CD14-positive monocyte (primary cell): ENCODE measurements at places on chromosomes 6 and 20.
A peak's percentile ranks its signal among the peaks of the same experiment; 100 is the strongest.

DNA sequence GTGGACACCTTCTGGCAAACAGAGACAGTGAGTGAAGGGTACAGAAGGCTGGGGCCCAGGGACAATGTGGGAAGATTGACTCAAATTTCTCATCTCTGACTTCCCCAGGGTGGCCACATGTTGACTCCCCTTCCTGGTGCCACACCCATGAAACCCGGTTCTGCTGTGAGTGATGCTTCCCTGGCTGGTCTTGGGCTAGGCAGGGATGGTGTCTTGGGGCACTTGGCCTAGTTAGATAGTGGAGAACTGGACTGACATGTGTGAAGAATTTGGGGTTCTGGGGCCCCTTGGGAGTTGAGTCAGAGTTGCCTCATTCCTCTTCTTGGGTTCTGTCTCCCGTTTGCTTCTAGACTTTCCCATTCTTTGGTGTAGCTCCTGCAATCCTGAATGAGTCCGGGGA lies 34.2 kb downstream of the GSS start:
- DNase-seq = no peak

GRCh38 chr20:3755814-3756480 lies 11.6 kb downstream of the ADISSP start:
- DNase-seq = no peak

DNA sequence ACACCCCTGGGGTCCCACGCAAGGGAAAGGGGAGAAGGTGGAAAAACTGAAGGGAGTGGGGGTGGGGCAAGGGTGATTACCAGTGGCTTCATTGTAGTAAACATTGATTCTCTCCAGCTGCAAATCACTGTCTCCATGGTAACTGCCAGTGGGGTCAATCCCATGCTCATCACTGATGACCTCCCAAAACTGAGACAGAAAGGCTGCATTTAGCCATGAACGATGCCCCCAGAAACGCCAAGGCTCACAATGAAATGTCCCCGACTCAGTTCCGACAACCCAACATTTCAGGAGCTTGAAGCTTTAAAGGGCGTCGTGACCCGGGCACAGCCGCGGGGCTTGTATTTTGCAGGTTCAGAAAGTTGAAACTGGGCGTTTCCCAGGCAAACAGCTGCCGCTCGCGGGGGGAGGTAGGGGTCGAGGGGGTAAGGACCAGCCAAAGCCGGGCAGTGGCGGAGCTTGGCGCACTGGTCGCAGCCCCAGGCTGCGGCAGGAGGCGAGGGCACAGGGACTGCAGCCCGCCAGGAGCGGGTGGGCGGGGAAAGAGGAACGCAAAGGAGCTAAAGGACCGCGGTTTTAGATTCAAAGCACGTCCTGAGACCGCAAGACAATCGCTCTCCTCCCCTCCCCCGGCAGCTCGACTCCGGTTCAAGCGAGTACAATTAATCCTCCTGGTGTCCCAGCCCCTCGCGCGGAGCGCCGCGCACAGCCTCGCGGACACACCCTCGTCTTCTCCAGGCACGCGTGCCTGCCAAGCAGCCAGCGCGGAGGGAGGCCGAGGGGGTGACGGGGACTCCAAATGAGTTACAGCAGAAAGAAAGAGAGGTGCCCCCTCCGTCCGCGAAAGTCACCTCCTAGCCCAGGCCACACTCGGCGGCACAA lies 731 bp downstream of the TUBB2B start:
- no peak for DNase-seq

GRCh38 chr6:53584726-53585125 lies 39.8 kb upstream of the GCLC start:
- DNase-seq = peak; percentile 18

DNA sequence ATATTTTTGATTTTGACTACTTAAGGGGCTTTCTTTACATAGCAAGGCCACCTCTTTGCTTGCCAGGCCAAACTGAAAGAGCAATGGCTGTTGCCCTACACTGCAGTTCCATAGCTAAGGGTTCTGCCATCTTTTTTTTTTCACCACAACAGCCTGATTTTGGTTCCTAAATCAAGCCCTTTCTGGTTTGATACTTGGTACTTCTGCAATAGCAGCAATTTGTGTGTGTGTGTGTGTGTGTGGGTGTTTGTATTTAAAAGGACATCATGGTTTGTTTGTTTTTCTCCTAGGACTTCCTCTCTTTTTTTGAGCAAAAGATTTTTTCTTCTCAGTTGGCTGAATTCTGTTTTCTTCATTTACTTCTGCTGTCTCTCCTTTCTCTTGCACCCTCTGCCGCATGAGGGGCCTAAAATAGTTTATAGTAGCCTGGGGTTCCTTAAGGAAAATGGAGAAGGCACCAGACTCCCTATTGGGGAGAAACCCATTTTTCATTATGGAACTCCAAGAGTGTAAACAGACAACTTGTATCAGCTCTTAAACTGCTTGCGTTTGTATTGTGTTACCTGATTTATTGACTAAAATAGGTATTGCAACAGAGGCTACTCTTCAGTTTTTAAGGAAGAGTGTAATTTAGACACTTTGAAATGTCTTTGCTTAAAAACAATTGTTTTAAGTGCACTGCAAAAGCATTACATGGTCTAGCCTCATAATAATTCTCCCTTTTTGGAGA lies 12.2 kb upstream of the GCLC start:
- DNase-seq = no peak

GRCh38 chr6:41935685-41936072 lies 5.9 kb downstream of the CCND3 start:
- no peak for DNase-seq

DNA sequence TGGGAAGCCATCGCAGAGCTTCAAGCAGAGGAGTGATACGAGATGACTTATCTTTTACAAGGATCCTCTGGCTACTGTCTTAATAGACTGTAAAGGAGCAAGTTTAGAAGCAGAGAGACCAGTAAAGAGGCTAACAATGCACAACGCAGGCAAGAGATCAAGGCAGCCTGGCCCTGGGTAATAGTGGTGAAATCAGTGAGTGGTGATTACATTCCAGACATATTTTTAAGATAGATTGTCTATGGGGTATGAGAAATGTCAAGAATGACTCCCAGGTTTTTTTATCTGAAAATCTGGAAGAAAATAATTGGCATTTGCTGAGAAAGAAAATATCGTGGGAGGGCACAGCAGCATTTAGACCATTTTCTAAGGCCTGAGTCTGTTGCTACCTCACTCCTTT lies 213.6 kb upstream of the HTR1E start:
- DNase-seq = no peak

- no peak for DNase-seq
Observed at GRCh38 chr6:48141975-48142374, 31.0 kb upstream of the PTCHD4 start.

GRCh38 chr20:45987108-45987780 lies 15.2 kb upstream of the ZNF335 start:
- peak; percentile 81 for DNase-seq

GRCh38 chr20:15476186-15476585 lies 1097.1 kb downstream of the KIF16B start:
- DNase-seq = no peak

DNA sequence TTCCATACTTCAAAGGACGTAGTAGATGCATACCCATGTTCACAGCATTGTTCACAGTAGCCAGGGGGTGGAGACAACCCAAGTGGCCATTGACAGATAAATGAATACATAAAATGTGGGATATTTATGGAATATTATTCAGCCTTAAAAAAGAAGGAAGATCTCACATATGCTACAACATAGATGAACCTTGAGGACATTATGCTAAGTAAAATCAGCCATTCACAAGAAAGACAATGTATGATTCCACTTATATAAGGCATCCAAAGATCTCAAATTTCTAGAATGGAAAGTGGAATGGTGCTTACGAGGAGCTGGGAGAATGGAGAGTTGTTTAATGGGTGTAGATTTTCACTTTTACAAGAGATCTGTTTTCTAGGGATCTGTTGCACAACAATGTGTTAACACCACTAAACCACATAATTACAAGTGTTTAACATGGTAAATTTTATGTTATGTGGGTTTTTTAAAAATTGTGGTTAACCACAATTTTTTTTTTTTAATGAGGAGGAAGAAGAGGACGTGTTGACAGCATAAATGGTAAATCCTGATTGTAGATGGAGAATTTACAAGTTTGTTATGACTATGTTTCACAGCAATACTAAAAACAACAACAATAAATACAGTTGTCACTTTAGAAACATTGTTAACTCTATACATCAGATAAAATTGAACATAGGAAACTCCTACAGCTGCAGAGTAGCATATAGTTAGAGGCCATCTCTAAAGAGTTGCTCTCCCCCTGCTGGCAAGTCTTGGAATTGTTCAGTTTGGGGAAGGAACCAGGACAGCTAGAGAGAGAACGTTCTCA lies 41.6 kb downstream of the CCN2 start:
- DNase-seq = peak; percentile 32

GRCh38 chr20:6685181-6685582 lies 82.3 kb upstream of the BMP2 start:
- no peak for DNase-seq

- DNase-seq = peak; percentile 72
Observed at GRCh38 chr6:35048031-35048613, 93.0 kb downstream of the TCP11 start.

- DNase-seq = no peak
Observed at GRCh38 chr20:63577317-63577894, 3.4 kb upstream of the HELZ2 start.

DNA sequence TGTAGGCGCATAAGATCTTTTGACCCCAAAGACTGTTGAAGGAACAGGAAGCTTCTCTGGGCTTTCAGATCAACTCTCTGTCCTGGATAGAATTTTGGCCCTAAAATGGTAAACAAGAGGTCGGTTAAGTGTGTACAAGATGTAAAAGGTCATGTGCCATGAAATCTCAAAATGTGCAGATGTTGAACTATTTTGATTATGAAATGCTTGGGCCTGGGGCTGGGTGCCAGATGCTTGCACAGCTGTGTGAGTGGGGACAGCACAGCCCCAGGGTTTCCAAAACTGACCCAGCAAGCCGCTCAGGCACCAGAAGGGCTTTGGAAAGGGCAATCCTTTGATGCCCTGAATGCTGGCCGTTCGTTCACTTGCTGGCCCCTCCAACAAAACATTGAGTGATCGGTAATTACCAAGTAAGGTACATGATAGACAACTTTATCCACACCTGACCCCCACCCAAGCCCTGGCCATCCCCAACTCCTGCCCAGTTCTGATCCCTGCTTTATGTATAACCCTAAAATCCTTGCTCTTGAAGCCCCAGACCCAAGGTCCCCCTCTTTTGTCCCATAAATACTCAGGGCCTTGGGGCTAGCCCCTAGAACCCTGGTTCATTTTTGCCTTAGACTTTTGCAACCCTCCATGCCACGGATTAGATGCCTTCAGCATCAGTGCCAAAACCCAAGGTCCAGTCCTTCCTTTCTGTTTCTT lies 1.9 kb downstream of the TMEM239 start:
- DNase-seq = no peak

DNA sequence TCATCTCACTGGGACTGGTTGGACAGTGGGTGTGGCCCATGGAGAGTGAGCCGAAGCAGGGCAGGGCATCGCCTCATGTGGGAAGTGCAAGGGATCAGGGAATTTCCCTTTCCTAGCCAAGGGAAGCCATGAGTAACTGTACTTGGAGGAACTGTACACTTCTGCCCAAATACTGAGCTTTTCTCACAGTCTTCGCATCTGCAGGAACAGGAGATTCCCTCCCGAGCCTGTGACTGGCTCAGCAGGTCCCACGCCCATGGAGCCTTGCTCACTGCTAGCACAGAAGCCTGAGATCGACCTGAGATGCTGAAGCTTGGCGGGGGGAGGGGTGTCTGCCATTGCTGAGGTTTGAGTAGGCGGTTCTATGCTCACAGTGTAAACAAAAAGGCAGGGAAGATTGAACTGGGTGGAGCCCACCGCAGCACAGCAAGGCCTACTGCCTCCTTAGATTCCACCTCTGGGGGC lies 10.4 kb upstream of the CALHM5 start:
- peak; percentile 32 for DNase-seq

GRCh38 chr6:73826571-73826970 lies 130.6 kb downstream of the CD109 start:
- DNase-seq = no peak

- DNase-seq = no peak
Observed at GRCh38 chr20:59192533-59192896, 28.9 kb downstream of the ZNF831 start.

DNA sequence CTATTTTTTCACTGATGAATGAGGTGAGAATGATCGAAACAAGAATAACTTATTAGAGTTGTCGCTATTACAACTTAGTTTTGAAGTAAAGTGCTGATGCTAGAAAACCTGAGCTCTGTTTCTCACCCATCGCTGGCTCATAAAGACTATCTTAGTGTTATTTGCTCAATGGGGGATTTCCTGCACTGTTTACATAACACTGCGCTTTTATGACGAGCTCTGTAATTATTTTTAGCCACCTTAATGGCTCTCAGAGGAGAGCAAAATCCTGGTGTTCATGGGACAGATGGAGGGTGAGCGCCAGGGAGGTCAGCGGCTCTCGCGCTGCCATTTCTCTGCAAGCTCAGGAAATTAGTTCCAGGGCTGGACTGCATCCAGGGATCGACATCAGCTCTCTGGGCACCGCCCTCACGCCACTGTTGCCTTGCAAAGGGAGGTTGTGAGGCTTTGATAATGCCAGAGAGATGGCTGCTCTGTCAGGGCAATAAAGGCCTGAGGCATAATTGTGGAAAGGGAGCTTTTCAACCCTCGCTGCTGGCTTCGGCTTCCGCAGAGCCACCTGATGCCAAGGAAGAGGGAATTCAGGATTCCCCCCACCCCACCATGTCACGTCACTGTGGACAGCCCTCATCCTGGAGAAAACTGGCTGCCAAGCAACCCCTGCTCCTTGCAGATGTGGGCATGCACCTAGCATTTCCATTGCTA lies 72.0 kb downstream of the DACT2 start:
- DNase-seq = no peak

GRCh38 chr6:15416932-15417509 lies 171.2 kb downstream of the JARID2 start:
- no peak for DNase-seq

DNA sequence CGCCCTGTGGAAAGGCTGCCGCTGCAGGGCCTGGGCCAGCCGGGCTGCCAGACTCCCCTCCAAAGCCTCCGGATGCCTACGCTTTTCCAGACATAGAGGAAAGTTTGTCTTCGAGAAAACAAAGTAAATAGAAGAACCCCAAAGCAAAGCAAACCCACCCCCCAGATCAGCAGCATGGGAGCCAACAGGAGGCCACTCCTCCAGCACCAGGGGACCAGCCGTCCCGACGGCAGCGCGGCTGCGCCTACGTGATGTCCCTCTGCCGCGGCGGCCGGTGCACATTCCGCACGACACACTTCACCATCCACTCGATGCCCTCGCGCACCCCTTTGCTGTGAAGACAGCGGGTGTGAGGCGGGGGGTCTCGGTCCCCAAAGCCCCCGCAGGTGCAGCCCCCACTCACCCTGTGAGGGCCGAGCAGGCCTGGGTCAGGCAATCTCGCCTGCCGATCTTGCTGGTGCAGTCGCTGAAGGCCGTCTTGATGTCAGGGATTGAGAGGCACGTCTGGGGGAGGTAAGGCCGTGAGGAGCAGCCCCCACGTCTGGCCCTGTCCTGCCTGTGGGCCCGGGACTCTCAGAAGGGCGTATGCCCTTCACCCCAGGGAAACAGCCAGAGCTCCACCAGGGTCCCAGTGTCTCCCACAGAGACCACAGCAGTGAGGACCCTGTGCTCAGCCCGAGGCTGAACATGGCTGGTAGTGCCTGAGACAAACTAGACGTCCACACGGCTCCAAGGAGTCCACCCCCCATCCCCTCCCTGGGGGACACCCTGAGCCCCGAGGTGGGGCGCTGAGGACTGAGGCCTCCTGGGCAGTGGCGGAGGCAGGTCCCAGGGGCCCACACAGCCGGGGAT lies 4.0 kb downstream of the TNFRSF6B start:
- no peak for DNase-seq
